ENCODE measurements at places on chromosomes 11 and 22.

DNA sequence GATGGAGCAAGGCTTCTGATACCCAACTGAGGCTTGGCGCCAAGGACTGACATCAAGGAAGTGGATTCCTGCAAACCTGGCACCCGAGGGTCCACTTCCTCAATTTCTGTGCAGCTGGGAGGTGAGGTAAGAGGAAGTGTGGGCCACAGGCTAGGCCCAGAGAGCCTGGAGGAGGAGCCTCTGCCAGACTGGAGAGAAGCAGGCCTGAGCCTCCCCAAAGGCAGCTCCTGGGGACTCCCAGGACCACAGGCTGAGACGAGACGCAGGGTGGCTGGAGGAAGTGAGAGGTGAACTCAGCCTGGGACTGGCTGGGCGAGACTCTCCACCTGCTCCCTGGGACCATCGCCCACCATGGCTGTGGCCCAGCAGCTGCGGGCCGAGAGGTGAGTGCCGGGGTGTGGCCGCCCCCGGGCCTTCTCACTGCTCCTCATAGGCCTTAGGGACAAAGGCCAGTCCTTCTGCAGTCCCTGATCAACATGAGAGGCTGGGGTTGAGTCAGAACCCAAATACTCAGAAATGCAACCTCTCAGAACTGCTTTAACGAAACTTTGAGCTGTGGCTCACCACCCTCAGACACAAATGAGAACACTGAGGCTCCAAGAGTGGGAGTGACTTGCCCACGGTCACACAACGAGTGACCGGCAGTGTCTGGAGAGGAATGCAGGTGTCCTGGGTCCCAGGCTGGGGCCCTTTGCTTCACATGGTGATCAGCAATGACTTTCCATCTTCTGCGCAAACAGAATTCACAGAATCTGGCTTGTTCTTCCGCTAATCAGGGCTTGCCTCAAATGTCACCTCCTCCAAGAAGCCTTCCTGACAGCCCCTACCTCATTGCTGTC is at the start of gene NCF4:
NCF4 (plus strand) TSS at position 186 of the 839 bp plus-strand sequence; CDS start at position 352, 166 bp downstream.
- DNase-seq: peak; percentile 13

DNA sequence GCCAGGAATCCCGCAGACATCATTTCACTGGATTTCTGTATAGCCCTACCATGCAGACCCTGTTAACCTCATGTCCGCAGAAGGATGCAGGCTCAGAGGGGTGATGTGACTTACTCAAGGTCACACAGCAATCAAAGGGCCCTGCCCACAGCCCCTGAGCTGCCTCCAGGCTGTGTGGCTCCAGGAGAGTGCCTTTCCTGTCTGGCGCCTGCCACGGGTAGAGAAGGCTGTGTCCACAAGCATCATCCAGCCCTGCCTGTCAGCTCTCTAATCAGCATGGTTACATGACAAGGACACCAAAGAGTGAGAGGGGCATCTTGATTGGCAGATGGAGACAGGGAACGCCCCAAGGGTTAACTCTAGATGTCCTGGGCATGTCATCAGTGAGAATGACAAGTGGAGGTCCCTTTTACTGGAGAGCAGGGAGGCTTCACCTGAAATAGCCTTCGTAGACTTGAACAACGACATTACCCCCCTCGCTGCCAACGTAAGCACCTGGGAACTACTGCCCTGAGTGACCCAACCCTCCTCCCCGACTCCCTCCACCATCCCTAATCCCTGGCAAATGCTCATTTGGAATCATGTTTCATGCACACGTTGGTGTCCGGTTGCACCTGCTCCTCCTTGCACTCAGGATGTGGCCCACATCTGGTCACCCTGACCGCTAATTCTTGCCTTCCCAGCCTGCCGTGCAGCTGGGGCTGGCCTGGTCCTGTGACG is 6.9 kb downstream of the FGF19 start:
- DNase-seq: no peak

DNA sequence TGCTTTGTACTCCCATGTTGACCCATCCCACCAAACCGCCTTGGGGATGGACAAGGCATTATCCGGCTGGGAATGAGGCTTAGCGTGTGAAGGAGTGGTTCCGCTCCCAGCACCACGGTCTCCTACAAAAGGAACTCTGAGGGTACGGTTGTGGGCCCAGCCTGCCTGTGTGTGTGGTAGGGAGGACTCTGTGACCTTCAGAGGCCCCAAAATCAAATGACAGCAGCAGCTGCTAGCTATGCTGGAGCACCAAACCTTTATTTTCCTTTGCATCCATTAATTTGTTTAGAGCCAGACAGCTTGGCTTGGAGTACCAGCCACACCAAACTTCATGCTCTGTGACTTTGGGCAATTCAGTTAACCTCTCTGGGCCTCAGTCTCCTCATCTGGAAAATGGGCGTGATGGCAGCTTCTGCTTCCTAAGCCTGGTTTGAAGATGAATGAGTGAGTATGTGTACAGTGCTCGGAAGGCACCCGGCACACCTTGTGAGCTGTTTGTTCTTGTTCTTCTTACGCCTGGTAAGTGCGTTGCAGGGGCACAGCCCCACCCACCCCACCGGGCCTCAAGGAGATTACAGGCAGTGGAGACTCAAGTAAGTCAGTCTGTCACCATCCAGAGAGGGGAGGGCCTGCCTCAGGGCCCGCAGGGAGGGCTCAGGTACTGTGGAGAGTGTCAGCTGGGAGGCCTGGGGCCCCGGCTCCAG is 25.3 kb downstream of the MB start:
- no peak for DNase-seq

- no peak for DNase-seq
Observed at GRCh38 chr11:17197431-17197898, 10.3 kb downstream of the PIK3C2A start.
